Panc1 (cell line): ENCODE measurements at places on chromosomes 4 and X. TPM values are rescaled to one million over a fixed set of nuclear protein-coding genes. Genes with fewer than 3 reads are reported as not detected.

DNA sequence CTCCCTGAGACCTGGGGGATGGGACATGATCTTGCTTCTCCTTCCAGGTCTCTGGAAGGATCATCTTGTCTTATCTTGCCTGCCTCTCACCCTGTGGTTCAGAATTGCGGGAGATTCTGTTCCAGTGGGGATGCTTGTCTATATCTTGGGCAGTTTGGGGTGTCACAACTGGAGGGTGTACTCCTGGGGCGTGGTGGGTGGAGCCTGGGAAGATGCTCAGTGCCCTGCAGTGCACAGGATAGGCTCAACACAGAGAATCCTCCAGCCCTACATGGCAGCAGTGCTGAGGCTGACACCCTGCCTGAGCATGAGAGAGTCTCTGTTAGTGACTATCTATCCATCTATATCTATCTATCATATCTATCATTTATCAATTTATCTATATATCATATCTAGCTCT is 7.7 kb downstream of the P2RY8 start:
- no peaks in the 10 kb centered on the region for H3K36me3 ChIP-seq
- no peak for DNase-seq
- no peak overlapping the region for H3K27ac ChIP-seq
- H3K4me3 ChIP-seq, result no peak overlapping the region
- H3K27me3 ChIP-seq, result no peaks in the 10 kb centered on the region
- H3K4me1 ChIP-seq, result no peaks in the 10 kb centered on the region

DNA sequence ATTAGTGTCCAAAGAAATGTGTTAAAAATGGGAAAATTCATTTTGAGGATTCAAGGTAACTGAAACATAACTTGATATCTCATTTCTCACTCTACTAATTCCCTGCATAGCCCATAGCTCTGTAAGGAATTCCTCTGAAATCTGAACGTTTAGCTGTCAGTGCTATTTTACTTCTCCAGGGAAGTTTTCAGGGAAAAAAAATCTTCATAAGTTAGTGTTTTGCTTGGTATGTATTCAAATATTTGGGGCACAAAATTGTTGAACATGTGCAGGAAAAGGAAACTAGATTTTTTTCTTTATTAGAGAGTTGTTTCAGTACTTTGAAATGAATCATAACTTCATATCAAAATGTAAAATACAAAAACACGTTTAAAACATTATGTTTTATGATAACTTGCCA is 891.4 kb downstream of the CENPC start:
- H3K27me3 ChIP-seq, result no peaks in the 10 kb centered on the region
- DNase-seq, result no peak
- no peaks in the 10 kb centered on the region for H3K4me1 ChIP-seq
- H3K36me3 ChIP-seq, result no peaks in the 10 kb centered on the region
- no peak overlapping the region for H3K4me3 ChIP-seq

IL13RA2 gene
- not detected for total RNA-seq

DNA sequence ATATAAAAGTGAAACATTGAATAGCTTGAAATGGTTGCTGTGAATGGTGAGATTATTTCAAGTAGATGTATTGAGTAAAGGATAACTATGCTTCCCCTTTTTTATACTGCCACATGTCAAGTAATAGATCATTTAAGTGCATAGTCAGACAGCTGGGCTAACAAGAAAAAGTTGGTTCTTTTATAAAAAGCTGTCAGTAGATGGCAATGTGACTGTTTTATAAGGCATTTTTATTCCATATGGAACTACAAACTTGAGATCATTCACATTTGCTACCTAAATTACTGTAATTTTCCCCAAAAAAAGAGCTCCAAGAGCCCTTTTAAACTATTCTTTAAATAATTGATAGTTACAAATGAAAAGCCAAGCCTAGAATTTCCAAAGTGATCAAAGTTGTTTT is 831.0 kb downstream of the C4orf33 start:
- no peak overlapping the region for H3K27ac ChIP-seq
- H3K4me3 ChIP-seq, result no peak overlapping the region
- H3K36me3 ChIP-seq, result no peaks in the 10 kb centered on the region
- no peaks in the 10 kb centered on the region for H3K27me3 ChIP-seq
- no peak for DNase-seq
- H3K4me1 ChIP-seq, result no peaks in the 10 kb centered on the region

DNA sequence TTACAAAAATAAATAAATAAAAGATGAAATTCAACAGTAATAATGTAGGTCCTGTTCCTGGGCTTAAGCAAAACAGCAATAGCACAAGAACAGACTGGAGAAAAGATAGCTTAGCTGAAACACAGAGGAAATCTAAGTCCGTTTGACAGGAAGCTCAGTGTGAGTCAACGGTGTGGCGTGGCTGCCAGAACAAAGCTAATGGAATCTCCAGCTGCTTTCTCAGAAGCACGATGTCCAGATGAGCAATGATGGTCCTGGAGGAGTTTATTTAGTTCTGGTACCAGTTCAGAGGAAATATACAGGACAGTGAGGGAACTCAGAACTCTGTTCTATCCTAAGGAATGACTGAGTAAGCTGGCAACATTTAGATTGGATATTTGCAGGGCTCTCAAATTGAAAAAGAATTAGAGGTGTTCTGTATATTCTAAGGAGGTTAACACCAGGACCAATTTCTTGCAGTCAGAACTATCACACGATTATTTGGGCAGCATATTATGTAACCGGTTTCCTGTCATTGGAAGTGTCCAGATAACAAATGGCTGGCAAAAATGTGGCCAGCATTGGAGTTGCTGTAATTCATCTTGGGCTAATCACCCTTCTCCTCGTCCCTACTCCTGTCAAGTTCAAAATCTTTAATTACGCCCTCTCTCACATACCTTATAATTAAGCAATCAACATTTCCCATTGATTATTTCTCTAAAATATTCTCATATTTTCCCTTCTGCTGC is 12.7 kb downstream of the GAB3 start:
- no peak overlapping the region for H3K4me3 ChIP-seq
- no peaks in the 10 kb centered on the region for H3K36me3 ChIP-seq
- H3K4me1 ChIP-seq, result peaks cover 56% of the 10 kb centered on the region
- no peak for DNase-seq
- no peaks in the 10 kb centered on the region for H3K27me3 ChIP-seq

- no peaks in the 10 kb centered on the region for H3K36me3 ChIP-seq
- H3K27me3 ChIP-seq, result no peaks in the 10 kb centered on the region
- no peak for DNase-seq
- no peak overlapping the region for H3K27ac ChIP-seq
- no peak overlapping the region for H3K4me3 ChIP-seq
- H3K4me1 ChIP-seq, result no peaks in the 10 kb centered on the region
These were observed 48.7 kb downstream of the CLOCK start for GRCh38 chr4:55498051-55498450.

GRCh38 chr4:35063031-35063570 is 1181.2 kb downstream of the ARAP2 start:
- no peak overlapping the region for H3K4me3 ChIP-seq
- no peak for DNase-seq
- H3K36me3 ChIP-seq, result no peaks in the 10 kb centered on the region
- H3K4me1 ChIP-seq, result no peaks in the 10 kb centered on the region
- H3K27ac ChIP-seq, result no peak overlapping the region
- H3K27me3 ChIP-seq, result no peaks in the 10 kb centered on the region

- H3K27ac ChIP-seq, result no peak overlapping the region
- no peaks in the 10 kb centered on the region for H3K27me3 ChIP-seq
- no peak overlapping the region for H3K4me3 ChIP-seq
These were observed 110.1 kb downstream of the GBA3 start for GRCh38 chr4:22802876-22803275.

GRCh38 chr4:13322681-13323101 is 161.4 kb downstream of the RAB28 start:
- no peaks in the 10 kb centered on the region for H3K4me1 ChIP-seq
- no peaks in the 10 kb centered on the region for H3K36me3 ChIP-seq
- no peak for DNase-seq
- no peak overlapping the region for H3K27ac ChIP-seq
- no peaks in the 10 kb centered on the region for H3K27me3 ChIP-seq
- no peak overlapping the region for H3K4me3 ChIP-seq

TXK gene
- 0.26 TPM for total RNA-seq

DNA sequence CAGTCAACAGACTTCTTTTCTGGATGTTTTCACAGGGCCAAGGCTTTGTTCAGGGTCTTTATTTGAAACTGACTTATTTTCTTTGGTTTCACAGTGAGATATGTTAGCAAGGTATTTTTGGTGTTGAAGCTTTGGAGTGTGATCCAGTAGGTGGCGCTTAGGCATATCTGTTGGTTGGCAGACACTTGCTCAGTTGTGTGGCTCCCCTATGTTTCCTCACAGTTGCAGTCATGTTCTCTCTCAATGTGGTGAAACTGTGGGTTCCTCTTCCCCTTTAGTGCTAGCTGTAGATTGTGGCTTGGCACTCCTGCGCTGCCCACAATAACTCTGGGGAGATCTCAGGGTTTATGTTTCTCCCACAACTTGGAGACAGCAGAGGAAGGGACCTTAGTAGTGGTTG is 460.8 kb downstream of the SLITRK2 start:
- DNase-seq, result no peak
- no peaks in the 10 kb centered on the region for H3K36me3 ChIP-seq
- no peak overlapping the region for H3K4me3 ChIP-seq
- H3K4me1 ChIP-seq, result no peaks in the 10 kb centered on the region
- H3K27me3 ChIP-seq, result no peaks in the 10 kb centered on the region

TECRL gene
- total RNA-seq, result not detected
